ENCODE measurements at places on chromosomes 7 and 10.

GRCh38 chr7:134175334-134176036, 48.3 kb downstream of the LRGUK start:
- no peak for DNase-seq

DNA sequence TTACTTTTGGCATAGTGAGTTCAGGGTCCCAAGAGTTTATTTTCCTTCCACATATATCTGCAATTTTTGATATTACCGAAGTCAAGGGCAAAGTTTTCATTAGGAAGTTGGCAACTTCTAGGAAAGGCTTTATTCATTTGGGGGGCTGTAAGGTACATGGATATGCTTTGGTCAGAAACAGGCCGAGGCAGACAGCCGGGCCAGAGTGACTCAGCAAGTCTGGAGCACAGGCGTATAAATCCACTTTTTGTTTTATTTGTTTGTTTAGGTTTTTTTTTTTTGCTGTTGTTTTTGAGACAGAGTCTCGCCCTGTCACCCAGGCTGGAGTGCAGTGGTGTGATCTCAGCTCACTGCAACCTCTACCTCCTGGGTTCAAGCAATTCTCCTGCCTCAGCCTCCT, 3.7 kb downstream of the ZNF680 start:
- no peak for DNase-seq

- no peak for DNase-seq
These were observed 46.5 kb downstream of the INPP5F start for GRCh38 chr10:119772334-119772733.

DNA sequence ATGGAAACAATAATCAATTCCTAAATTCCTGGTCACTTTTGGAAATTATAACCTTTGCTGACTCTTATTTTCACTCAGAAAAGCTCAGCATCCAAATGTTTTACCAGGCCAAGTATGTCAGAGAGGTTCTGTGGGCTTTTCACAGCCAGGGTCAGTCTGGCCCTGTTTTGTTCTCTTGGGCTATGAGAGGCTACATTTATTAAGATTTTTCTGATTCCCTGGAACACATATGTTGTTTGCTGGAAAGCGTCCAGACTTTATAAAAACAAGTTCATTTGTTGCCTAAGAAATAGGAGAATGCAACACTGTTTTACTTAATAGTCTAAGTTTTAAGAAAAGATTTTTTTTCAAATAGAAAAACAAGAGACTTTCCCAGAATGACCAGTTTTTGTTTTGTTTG, 238.4 kb upstream of the PLXDC2 start:
- DNase-seq: no peak

DNA sequence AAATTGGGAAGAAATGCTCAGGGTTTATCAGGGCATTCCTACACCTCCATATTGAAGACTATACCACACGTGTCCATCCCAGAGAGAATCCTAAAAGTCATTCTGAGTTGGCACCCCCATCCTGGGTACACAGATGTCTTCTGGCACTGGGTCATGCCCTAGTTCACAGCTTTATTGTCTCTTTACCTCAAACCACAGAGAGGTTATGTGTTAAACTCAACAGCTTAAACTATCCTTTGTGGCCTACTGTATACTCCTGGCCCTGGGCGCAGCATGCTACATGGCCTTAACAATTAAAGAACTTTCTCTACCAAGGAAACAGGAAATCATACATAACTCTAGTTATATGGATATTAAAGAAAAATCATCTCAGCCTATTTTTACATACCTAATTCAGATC, 115.6 kb upstream of the SEM1 start:
- DNase-seq: no peak

DNA sequence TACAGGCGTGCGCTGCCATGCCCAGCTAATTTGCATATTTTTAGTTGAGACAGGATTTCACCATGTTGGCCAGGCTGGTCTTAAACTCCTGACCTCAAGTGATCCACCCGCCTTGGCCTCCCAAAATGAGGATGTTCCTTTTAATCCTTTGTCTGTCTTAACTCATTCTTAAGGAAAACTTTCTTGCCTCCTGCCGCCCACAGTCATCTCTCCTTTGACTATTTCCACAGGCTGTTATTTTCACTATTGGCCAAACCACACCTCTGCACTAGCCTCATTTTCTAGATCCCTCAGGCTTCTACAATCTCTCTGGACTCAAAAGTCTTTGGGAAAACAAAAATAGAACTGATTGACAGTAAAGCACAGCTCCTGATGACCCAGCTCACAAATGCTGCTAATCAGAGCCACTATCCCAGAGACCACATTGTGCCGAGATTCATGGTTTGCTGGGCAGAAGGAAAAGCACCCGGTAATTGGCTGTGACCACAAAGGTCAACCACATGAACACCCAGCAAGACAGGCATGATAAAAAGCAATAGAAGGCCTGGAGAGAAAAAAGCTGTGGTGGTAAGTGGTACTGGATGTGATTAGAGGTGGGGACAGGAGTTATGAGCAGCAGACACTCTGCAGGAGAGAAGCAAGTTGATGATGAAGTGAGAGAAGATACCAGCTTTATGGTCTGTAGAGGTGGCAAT, 44.1 kb upstream of the ZNRF2 start:
- DNase-seq: no peak

DNA sequence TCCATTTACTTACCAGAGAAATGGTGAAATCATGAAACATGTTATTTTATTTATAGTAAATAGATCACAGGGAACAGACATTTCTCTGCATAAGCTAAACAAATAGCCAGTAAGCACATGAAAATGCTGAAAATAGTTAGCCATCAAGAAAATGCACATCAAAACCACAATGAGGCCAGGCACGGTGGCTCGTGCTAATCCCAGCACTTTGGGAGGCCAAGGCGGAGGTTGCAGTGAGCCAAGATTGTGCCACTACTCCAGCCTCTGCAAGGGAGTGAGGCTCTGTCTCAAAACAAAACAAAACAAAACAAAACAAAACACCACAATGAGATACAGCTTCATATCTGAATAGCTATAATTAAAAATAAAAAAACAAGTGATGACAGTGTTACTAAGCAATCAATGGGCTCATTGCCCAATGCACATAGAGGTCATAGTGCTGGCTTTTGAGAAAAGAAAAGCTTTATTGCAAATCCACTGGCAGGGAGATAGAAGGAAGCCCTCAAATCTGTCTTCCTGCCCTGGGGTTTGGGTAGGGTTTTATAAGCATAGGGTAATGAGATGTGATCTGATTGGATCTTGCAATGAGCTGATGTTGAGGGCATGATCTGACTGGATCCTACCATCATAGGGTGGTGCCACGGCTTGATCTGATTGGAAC, 16.2 kb downstream of the CSTF2T start:
- DNase-seq: no peak

DNA sequence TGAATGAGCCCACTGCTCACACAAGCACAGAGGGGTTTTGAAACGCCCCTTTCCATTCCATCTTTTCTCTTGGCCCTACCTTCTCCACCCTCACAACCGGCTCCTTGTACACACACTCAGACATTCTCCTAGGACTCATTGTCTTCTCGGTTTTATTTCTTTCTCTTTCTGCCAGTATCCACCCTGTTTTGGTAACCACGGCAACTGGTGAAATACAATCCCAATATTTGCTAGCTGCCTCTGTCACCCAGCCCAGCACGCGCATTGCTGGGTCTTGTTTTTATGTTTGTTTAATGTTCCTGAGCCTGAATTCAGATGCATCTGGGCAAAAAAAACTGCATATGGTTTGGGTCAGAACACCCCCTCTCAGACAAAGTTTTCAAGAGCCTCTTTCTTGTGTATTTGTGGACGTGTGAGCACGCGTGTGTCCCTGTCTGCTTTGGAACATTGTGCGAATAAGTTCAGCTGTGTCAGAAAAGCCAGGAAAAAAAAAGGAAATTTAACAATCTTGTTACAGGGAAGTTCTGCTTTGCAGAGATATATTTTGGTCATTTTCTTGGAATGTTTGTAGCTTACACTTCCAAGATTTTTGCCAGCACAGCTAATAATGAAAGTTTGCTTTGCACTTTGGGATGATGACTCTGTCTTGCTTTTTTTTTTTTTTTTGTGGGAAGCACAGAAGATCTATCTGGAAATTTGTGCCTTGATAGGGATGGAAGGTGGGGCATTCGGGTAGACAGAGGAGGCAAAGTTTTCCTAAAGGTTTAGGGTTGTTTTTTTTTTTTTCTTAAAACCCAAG, 225.9 kb downstream of the TRIL start:
- no peak for DNase-seq

DNA sequence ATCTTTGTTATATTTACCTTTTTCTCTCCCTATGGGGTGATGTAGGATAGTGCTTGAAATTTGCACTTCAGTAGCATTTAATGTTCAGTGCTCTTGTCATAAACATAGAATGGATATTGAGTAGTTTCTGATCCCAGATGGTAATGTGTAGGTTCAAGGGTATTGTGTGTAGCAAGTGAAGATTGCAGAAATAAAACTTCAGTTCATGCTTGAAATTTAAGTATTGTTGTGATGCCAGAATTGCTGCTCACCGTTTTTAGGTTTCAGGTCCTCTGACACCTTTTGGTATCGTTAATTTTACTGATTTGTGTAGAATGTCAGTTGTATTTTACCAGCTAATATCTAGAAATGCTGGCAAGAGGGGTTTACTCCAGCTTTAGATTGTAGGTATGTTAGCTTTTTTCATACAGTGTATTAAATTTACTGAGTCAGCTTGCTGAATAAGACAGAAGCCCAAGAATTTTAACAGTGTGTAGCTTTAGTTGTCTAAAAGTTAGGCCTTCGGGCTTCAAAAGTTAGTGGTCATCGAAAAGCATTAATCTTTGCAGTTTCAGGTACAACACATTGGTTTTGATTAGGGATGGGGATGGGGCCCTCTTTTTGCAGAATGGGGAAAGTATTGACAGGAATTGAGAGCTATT, 1.9 kb downstream of the PTEN start:
- DNase-seq: no peak

GRCh38 chr10:63576501-63576900, 55.3 kb downstream of the REEP3 start:
- no peak for DNase-seq

Data from activated naive CD4-positive, alpha-beta T cell treated with anti-CD3 and anti-CD28 coated beads, Interleukin-2, amount 50 U/mL, for 16 hours (primary cell).